GM06990 (cell line): ENCODE measurements at places on chromosomes 2 and 18.

- DNase-seq: no peak
Measured at GRCh38 chr2:22134421-22134820, 1010.7 kb downstream of the TDRD15 start.

- no peak for DNase-seq
Measured at GRCh38 chr2:136117391-136117841, 533 bp downstream of the CXCR4 start.

DNA sequence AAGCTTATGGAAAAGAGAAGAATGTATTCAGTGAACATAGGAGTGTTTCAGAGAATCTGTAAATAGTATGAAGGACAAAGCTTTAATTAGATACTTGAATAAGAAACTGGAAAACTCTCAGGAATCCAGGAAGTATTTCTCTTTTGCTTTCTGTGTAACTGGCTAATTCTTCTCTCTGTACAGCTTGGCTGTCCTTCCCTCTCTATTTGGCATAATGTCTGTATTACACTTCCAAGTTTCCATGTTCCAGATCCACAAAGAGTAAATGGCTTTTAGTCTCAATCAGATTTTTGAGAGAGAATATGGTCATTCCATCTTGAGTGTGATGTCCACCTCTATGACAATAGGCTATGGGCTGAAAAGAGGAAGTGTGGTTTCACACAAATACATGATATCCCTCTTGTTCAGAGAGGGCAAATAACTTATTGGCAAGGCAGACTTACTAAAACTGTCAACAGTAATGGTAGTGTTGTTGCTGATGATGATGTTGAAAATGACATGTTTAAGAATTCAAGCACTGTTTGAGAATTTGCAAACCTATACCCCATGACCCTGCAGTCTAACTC lies 129.2 kb upstream of the ERBB4 start:
- no peak for DNase-seq

- no peak for DNase-seq
Measured at GRCh38 chr2:112157472-112157871, 19.3 kb downstream of the FBLN7 start.

GRCh38 chr18:44771572-44771955 lies 90.9 kb downstream of the SETBP1 start:
- DNase-seq: no peak

DNA sequence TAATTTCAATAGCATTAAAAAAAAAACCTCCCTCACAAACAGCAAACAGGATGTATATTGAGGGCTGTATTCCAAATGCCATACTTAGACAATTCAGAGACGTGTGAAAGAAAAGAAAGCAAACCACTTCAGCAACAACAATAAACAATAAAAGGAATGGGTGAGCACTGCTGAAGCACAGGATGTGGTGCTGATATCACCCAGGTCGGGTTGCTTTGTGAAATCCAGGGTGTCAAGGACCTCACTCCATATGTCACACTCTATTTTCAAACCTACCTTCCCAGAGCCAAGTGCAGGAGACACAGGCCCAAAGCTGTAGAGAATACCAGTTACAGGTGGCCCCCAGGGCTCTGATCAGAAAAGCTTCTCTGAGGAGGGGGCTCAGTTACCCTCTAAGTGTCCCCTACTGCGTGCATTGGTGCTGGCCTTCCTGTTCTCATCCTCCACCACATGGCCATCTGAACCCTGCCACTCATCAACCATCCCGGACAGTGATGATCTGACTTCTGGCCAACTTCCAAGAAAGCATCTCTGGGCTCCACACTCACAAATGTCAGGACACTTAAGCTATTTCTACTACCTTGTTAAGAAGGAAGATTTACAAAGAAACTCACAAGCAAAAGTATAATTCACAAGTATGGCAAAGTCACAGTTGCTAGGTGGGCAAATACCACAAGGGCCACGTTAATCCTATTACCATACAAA lies 363.0 kb downstream of the SS18 start:
- DNase-seq: no peak

GRCh38 chr2:215775106-215775505 lies 238.2 kb downstream of the MREG start:
- DNase-seq: no peak

DNA sequence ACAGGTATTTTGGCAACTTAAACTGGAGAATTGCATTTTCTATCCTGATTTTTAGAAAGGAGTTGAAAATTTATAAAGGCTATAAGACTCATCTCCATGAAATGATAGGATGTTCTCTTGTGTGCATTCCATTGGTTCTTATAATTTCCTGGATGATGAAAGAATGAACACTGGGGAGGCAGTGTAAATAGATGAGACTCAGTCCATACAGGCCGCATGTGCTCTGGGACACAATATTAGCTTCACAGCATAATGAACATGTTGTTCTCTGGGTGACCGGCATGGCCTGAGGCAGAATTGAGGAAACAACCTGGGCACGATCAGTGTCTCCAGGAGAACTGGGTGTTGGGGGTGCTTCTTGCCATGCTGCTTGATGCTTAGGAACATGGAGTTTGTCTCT lies 38.8 kb downstream of the AOX1 start:
- DNase-seq: no peak

- no peak for DNase-seq
Measured at GRCh38 chr2:62741127-62741526, 35.6 kb downstream of the EHBP1 start.

DNA sequence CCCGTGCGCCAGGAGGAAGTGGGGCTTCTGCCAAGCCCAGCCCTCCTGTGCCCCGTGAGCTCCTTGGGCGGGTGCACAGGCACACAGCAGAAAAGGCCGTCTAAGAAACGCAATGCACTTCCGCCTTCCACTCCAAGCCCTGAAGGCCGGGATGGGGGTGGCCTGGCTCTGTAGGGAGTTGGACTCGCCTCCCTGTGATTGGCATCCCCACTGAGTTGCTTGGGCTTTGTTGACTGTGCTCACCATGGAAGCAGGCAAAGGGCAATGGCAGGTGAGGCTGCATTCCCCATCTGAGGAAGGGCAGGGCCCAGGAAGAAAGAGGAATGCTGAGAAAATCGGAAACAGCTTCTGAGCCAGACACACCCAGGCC lies 66.8 kb downstream of the CRACDL start:
- DNase-seq: no peak

GRCh38 chr18:37604032-37604431 lies 38.4 kb upstream of the CELF4 start:
- DNase-seq: no peak

DNA sequence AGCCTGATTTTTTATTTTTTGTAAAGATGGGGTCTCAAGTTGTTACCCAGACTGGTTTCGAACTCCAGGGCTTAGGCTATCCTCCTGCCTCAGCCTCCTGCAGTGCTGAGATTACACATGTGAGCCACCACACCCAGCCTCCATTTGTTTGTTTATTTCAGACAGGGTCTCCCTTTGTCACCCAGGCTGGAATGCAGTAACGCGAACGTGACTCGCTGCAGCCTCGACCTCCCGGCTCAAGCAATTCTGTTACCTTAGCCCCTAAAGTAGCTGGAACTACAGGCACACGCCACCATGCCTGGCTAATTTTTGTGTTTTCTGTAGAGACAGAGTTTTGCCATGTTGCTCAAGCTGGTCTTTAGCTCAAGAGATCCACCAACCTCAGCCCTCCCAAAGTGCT lies 27.2 kb downstream of the UBXN4 start:
- DNase-seq: no peak

DNA sequence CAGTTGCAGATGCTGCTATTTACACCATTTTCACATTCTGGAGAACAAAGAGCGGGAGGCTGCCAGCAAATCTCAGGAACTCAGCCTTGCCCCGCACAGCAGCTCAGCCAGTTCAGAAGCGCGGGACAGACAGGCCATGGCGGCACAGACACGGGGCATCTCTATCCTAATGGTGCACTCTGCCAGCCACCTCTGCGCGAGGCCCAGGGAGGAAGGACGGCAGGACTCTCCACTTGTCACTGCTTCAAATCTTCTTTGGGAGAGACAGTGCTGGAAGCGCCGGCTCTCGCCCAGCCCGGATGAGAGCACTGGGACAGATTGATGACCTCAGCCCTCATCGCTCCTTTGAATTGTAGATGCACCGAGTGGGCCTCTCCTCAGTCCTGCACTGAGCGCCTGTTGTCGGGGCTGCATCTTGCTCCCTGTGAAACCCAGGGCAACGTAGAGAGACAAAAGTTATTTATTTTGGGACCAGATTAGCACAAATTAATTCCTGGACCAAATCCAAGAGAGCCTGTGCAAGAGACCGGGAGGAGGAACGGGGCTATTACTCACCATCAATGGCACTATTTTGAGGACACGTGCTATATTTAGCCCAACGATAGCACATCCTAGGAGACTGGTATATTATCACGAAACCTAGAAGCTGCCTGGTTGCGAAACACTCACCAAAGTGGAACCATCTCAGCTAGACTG lies 211.4 kb upstream of the SMIM21 start:
- no peak for DNase-seq

GRCh38 chr2:236977852-236978398 lies 107.8 kb upstream of the COPS8 start:
- DNase-seq: no peak

GRCh38 chr2:62178741-62179271 lies 17.1 kb upstream of the B3GNT2 start:
- DNase-seq: no peak

GRCh38 chr2:117967977-117968718 lies 45.7 kb downstream of the CCDC93 start:
- DNase-seq: no peak

- DNase-seq: no peak
Measured at GRCh38 chr2:199409759-199410529, 47.8 kb downstream of the SATB2 start.

GRCh38 chr2:239638376-239638775 lies 237.6 kb upstream of the HDAC4 start:
- DNase-seq: no peak

- no peak for DNase-seq
Measured at GRCh38 chr2:65062843-65063825, 6.9 kb downstream of the CEP68 start.

DNA sequence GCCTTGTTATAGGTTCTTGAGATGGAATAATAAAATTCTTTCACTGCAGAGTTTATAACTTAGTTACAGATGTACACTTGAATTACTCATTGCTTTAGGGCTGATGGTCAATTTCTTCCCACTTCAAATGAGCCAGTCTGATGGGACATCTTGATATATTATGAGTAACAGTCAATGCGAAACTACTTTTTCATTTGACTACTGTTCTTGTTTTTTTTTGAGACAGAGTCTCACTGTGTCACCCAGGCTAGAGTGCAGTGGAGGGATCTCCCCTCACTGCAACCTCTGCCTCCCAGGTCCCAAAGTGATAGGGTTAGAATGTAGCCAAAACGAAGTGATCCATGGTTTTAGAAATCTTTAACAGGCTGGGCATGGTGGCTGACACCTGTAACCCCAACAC lies 57.1 kb downstream of the ST3GAL5 start:
- peak; percentile 30 for DNase-seq

DNA sequence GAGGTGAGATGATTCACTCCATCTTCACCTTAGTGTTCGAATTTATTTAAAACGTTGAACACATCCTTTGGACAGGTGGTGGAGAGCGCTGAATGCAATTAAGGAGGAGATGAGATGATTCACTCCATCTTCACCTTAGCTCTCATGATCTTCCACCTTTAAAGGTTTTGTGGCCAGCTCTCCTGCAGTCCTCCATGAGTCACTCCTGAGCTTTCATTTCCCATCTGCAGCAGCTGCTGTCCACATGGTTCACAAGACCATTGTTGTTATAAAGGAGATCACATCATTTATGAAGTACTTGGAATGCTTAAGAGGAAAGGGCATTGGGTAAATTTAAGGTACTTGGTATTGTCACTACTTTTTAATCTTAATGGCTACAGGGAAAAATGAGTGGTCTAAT lies 298.5 kb downstream of the PAX3 start:
- DNase-seq: no peak

DNA sequence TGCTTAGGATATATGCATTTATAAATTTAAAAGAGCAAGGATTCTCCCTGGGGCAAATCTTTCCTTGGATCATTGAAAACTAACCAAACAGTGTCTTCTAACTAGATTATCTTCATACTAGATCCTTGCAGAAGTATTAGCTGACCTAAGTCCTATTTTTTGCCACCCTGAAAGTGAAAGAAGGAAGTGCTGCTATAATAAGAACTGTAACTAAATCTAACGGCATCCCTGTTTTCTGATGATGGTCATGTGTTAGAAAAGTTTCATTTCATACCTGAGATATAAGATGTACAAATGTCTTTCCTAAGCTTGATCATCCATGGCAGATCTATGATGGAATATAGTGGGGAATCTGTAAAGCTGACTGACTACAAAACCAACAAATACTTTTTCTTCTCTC lies 102.7 kb downstream of the MAP2 start:
- peak; percentile 12 for DNase-seq

- no peak for DNase-seq
Measured at GRCh38 chr2:152432206-152432653, 97.3 kb downstream of the FMNL2 start.

GRCh38 chr18:44816477-44816876 lies 135.8 kb downstream of the SETBP1 start:
- DNase-seq: no peak

GRCh38 chr18:49023271-49023937 lies 72.6 kb upstream of the SMAD7 start:
- no peak for DNase-seq

DNA sequence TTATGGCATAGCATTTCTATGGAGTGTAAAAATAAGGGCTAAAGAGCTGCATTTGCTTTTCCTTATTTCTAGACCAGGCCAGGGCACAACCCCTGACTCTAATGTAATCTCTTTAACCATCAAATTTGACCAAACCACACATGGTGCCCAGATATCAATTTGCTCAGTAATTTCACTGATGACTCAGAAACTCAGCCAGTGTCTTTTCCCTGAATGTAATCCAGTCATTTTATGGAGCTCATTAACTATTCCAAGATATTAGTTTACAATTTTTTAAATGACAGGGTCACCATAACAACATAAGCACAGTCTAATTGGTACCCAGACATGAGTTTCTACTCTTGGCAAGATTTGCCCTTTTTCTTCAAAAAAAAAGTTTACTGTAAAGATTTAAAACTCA lies 270.8 kb upstream of the AGAP1 start:
- no peak for DNase-seq

DNA sequence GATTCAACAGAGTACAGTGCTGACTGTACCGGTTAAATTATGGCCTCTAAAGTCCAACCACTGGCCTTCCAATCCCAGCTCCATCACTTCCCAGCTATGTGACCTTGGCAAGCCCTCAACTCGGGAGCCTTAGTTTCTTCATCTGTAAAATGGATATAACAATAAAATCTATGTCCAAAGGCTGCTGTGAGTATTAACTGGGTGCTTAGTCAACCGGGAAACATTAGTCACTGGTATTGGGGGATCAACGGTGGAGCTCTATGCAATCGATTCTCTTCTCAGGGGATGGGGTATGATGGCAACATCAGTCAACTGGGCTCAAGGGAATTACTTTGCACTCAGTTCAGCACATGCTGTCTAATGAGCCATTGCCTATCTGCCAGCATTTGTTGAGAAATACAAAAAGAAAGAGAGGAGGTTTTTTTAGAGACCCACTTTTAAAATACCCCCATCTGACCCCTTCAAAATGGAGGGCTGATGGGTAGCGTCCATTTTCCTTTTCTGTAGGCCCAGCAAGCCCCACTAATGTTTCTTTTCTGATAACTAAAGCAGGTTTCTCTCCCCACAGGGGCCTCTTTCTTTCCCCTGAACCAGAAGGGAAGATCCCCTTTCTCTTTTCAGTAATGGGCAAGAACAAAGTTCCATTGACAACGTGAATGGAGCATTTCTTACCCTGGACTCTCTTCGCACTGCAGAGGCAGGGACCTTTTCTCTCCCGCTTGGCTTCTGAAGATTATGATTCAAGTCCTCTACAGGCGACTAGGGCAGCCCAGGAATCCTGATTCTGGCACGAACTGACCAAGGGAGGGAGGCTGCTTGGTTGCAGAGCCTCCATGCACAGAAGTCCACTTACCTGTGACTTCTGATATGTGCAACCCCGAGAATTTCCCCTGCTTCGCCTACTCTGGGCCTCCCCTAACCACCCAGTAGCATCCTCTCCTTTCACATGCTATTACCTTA lies 8.7 kb upstream of the AGFG1 start:
- no peak for DNase-seq
